Gastrocnemius medialis (tissue), 4 donors: ENCODE measurements at places on chromosomes 6 and 20. TPM values are rescaled to one million over a fixed set of nuclear protein-coding genes. Genes with fewer than 3 reads are reported as not detected.

- H3K27me3 ChIP-seq = no peaks in the 10 kb centered on the region
- H3K4me3 ChIP-seq = no peak overlapping the region
- no peak for DNase-seq
- no peak overlapping the region for H3K27ac ChIP-seq
Measured at GRCh38 chr6:100176311-100176950, 182.4 kb upstream of the MCHR2 start.

- H3K36me3 ChIP-seq = no peaks in the 10 kb centered on the region
- H3K27me3 ChIP-seq = no peaks in the 10 kb centered on the region
- H3K4me3 ChIP-seq = no peak overlapping the region
Measured at GRCh38 chr6:16982807-16983206, 119.0 kb upstream of the STMND1 start.

- no peak for DNase-seq
- no peaks in the 10 kb centered on the region for H3K4me1 ChIP-seq
- H3K27me3 ChIP-seq = peaks cover 6% of the 10 kb centered on the region
- H3K27ac ChIP-seq = no peak overlapping the region
Measured at GRCh38 chr20:48599748-48600469, 227.9 kb downstream of the PREX1 start.

GRCh38 chr6:34680802-34681515, 15.6 kb downstream of the ILRUN start:
- H3K36me3 ChIP-seq = no peaks in the 10 kb centered on the region
- peak overlapping the region; percentile 27 for H3K27ac ChIP-seq
- no peak for DNase-seq
- H3K4me3 ChIP-seq = no peak overlapping the region
- peaks cover 40% of the 10 kb centered on the region for H3K4me1 ChIP-seq

- no peak for DNase-seq
- H3K27ac ChIP-seq = no peak overlapping the region
- H3K36me3 ChIP-seq = no peaks in the 10 kb centered on the region
- no peak overlapping the region for H3K4me3 ChIP-seq
- no peaks in the 10 kb centered on the region for H3K4me1 ChIP-seq
Measured at GRCh38 chr20:57079031-57080005, 187.1 kb downstream of the BMP7 start.

GRCh38 chr6:83055366-83055964, 10.2 kb downstream of the UBE3D start:
- no peak for DNase-seq
- H3K27me3 ChIP-seq = no peaks in the 10 kb centered on the region

GRCh38 chr20:33076662-33077372, 2.6 kb upstream of the BPIFB4 start:
- H3K27ac ChIP-seq = no peak overlapping the region
- no peaks in the 10 kb centered on the region for H3K4me1 ChIP-seq
- H3K4me3 ChIP-seq = no peak overlapping the region
- H3K36me3 ChIP-seq = no peaks in the 10 kb centered on the region
- no peak for DNase-seq

DNA sequence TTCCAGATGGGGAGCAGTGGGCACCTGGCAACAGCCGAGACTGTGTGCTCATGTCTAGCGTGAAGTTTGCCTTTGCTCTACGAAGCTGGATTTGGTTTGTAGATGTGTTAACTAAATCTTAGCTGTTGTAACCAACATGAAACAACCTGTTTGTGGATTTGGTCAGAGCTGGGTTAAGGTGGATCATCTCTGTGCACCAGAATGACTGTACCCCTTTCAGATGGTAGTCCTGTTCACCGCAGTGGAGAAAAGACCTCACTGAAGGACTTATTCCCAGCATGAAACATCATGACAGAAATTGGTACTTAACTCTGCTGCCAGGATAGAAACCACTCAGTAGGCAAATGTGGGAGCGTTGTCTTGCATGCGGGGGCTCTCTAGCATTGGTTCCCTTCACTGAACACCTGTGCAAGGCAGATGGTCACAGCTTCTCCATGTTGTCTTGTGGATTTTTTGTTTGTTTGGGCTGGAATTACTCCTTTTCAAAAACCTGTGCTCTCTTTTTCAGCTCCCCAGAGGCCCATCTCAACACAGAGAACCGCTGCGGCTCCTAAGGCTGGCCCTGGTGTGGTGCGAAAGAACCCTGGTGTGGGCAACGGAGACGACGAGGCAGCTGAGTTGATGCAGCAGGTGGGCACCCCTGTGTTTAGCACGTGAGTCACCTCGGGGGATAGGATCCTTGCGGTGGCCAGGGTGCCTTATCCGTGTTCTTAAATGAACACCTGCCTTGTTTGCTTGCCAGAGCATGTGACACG, 19.3 kb upstream of the EFCAB8 start:
- H3K27ac ChIP-seq = no peak overlapping the region
- peaks cover 54% of the 10 kb centered on the region for H3K36me3 ChIP-seq
- DNase-seq = no peak
- H3K4me3 ChIP-seq = no peak overlapping the region
- H3K27me3 ChIP-seq = no peaks in the 10 kb centered on the region
- no peaks in the 10 kb centered on the region for H3K4me1 ChIP-seq

DNA sequence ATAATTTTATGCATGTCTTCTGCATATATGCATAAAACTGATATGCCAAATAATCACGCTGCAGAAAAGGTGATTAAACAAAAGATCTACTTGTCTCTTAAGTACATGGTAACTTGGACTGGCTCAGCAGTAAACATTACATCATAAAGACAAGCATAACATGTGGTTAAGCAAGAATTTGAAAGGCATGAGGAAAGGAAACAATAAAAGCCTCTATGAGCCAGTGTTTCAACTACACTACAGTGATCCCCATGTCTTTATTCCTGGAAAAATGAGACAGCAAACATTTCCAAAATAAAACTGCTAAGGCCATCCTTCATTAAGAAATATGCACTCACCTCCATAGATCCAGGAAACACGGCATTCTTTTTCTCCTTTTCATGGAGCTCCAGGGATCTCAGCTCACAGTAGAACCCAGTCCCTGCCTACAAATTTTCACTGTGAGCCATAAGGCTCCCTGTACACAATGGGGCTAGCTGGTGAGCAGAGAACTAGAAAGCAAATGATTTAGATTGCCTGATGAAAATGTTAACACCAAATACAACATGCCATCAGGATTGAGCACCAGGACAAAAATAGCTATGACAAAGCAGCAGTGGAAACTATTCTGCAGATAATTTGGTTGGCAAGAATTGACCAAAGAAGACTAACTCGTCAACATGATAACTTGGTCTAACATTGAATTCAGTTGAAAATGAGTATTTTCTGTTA, 156.1 kb downstream of the COL21A1 start:
- no peaks in the 10 kb centered on the region for H3K36me3 ChIP-seq
- no peak overlapping the region for H3K27ac ChIP-seq
- H3K4me3 ChIP-seq = no peak overlapping the region
- no peak for DNase-seq
- H3K27me3 ChIP-seq = no peaks in the 10 kb centered on the region
- peaks cover 8% of the 10 kb centered on the region for H3K4me1 ChIP-seq

- no peaks in the 10 kb centered on the region for H3K27me3 ChIP-seq
- no peak overlapping the region for H3K4me3 ChIP-seq
- H3K4me1 ChIP-seq = peaks cover 10% of the 10 kb centered on the region
- no peak for DNase-seq
Measured at GRCh38 chr6:52116605-52116948, 29.2 kb upstream of the PKHD1 start.

GRCh38 chr6:92791403-92791802, 628.0 kb downstream of the EPHA7 start:
- no peak overlapping the region for H3K4me3 ChIP-seq
- no peaks in the 10 kb centered on the region for H3K4me1 ChIP-seq
- H3K36me3 ChIP-seq = no peaks in the 10 kb centered on the region
- H3K27ac ChIP-seq = no peak overlapping the region

- H3K27ac ChIP-seq = no peak overlapping the region
- H3K27me3 ChIP-seq = no peaks in the 10 kb centered on the region
- DNase-seq = no peak
- no peak overlapping the region for H3K4me3 ChIP-seq
Measured at GRCh38 chr6:156262014-156262413, 515.2 kb upstream of the ARID1B start.

DNA sequence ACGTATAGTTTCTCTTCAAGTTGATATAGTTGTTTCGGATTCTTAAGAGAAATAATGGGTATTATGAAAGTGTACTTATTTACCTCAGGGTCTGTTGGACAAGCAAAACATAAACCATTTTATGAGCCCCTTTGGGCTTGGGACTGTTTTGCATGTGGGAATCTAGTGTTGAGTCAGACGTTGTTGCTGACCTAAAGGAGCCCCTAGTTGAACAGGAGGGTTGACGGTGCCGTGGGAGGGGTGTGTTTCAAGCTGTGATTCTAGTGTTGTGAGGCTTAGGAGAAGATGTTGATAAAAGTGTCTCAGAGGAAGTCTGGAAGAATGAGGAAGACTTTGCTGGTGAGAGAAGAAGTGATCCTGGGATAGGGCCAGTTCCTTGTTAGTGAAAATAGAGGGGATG, 140.0 kb downstream of the ARID1B start:
- no peaks in the 10 kb centered on the region for H3K27me3 ChIP-seq
- peaks cover 37% of the 10 kb centered on the region for H3K4me1 ChIP-seq
- H3K4me3 ChIP-seq = no peak overlapping the region
- DNase-seq = no peak

- H3K4me3 ChIP-seq = no peak overlapping the region
- no peaks in the 10 kb centered on the region for H3K4me1 ChIP-seq
- no peaks in the 10 kb centered on the region for H3K27me3 ChIP-seq
- no peak overlapping the region for H3K27ac ChIP-seq
- no peak for DNase-seq
Measured at GRCh38 chr6:69138148-69138547, 503.1 kb downstream of the ADGRB3 start.

Gene TCP1
- total RNA-seq = 135 TPM

Gene MOCS1
- 26.4 TPM for total RNA-seq

Gene TMEM74B
- 0.82 TPM for total RNA-seq

Gene GJA1
- total RNA-seq = 9.6 TPM
